Fibroblast of skin of back (primary cell): ENCODE measurements at places on chromosomes 13 and 19.
A peak's percentile ranks its signal among the peaks of the same experiment; 100 is the strongest.

DNA sequence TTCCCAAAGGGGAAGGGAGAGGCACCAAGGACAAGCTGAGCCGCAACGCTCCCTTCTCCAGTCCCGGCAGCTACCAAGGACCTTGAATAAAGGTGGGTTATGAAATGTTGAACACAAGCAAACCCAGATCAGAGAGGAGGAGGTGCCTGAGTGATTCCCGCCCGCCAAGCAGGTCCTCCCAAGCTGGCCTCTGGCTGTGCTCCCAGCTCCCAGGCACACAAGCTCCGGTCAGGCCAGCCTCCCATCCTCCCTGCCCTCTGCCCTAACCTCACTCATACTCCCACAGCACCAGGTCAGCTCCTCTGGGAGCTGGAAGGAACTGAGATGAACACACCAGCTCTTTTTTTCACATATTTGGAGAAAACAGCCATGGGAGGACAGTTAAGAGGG lies 3.7 kb downstream of the NAPA start:
- DNase-seq = no peak

- no peak for DNase-seq
Measured at GRCh38 chr13:77124423-77124822, 97.5 kb upstream of the FBXL3 start.

- no peak for DNase-seq
Measured at GRCh38 chr19:55913643-55914268, 18.4 kb downstream of the NLRP13 start.

DNA sequence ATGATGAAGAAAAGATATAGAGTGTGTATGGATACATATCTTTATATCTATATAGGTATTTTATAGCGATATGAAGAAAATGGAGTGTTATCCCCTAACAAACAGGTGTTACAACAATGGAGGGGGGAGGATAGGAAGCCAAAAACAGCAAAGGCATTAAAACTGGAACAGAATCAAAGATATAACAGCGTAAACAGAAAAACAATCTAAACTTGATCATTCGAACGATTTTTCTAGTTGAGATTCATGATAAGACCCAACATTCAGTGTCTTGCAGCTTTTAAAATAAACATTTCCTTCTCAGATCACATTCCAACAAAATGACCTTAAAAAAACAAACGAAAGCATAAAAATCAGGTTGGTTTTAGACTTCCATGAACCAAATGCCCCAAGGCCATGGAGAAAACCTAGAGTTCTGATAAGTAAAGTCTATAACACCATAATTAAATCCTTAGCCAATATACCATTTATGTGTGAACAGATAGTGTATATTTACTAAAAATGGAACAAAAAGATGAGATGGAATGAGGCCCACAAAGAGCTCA lies 55.7 kb downstream of the CAB39L start:
- no peak for DNase-seq

GRCh38 chr19:12788682-12789097 lies 2.6 kb upstream of the JUNB start:
- peak; percentile 77 for DNase-seq

DNA sequence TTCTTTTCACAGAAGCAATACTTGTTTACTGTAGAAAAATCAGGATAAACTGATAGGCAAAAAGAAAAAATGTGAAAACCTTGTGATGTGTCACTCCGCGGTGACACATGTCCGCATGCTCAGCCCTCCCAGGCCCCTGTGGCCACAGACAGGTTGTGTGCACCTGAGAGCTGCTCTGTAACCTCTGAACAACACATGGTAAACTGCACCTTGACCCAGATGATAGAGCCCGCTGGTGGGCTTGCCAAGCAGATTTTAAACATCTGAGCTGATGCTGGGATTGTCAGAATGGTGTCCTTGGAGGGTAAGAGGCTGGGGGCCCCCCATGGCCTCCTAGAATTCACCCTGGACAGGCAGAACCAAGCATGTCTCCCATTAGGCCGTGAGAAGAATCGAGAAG lies 33.8 kb downstream of the DHRS12 start:
- DNase-seq = no peak

DNA sequence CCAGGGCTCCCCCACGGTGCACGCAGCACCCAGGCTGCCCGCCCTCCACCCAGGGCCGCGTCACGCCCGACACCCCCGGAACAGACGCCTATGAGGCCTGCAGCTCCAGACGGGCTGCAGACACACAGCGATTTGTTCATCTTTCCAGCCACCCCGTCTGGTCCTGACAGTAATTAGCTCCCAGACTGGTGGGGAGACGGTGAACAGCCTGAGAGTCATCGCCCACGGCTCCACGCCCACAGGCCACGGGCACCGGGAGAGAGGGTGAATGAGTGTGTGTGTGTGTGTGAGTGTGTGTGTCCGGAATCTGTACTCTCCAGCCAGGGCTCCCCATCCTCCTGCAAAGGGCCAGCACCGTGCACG lies 18.1 kb downstream of the GADD45B start:
- peak; percentile 80 for DNase-seq

DNA sequence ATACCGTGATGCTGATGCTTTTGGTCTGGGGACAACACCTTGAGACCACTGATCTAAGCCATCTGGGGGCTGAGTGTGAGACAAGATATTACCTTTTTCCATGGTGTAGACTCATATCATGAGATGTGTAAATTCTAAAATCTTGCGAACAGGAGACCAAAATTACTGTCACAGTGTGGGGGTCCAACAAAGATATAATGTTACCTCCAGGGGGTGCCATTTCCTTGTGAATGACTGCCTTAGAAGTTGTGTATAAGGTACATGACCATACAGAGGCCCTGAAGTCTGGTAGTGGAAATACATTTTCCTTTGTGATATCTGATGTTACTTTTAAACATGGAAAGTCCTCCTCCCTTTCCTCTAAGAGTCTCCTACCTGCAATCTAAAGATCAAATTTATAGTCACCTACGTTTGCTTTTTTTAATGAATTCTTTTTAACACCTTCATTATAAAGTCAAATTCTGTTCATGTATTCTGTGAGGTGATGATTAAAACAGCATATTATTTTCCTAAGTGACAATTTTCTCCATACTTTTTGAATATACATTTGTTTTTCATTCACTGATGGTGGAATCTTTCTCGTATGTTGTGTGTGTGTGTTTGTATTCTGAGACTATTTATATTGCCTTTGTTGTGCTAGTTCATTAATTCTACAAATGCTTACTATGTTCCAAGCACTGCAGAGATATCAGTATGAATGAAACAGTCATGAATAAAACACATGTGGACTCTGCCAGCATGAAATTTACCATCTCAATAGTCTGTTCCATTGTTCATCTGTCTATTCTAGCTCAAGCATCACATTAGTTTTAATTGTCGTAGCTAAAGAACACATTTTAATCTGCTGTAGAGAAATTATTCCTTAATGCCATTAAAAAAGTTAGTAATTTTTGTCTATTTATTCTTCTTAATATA lies 113.7 kb downstream of the RFC3 start:
- peak; percentile 58 for DNase-seq

DNA sequence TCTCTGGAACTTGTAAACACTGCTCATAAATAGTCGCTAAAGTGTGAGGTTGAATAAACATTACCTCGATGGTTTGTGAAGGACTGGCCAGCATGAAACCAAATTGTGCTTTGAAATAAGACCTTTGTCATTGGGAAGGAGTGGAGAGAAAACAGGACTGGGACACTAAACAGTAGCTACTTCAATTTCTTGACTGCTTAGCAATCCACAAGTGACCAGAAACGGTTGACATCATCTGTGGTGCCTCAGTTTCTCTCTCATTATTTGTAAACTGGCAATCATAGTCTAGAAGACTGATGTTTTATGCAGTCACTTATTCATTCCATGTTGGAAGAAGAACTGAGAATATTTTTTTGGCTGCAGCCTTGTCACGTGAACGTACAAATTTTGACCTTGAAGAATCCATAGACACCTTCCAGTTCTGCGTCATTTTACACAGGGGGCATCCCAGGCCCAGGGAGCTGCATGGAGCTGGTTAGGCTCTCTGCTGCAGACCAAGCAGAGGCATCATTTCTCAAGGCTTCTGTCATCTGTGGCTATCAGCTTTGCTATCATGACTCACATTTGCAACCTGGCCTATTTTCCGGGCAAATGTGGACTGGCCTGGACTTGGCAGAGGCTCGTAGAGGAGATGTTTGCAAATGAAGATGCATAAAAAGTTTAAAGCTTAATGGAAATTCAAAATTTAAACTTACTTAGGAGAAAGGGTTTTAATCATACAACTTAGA lies 391.8 kb downstream of the FGF9 start:
- peak; percentile 3 for DNase-seq

DNA sequence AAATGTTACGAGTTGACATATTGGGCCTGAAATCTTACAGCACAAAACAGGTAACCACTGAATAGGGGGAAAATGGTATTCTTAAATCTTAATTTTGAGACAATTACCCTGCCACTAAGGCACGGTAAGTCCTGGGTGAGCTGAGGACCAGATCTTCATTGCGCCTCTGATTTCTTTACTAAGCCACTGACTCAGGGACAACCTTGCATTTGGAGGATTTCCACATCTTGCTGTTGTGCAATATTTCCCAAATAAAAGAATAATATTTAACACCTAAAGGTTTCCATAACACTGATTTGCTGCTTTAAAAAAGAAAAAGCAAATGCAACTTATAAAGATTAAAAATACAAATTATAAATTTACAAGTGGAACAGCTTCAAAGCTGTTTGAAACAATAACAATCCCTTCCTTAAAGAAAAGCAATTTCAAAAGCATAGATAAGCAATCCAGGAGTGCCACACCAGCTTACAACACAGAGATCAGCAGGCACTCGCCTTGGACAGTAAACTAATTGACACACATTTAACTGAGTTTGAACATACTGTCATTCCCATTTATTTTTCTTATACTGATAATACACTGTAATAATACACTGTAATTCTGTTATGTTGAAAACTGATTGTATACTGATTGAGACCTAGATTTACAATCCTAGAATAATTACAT lies 79.6 kb upstream of the DOCK9 start:
- DNase-seq = no peak

- no peak for DNase-seq
Measured at GRCh38 chr13:63512095-63512494, 2096.4 kb upstream of the PCDH20 start.

- DNase-seq = peak; percentile 46
Measured at GRCh38 chr13:113742000-113742441, 17.0 kb upstream of the TMEM255B start.

GRCh38 chr13:44818428-44818827 lies 170.8 kb downstream of the NUFIP1 start:
- DNase-seq = peak; percentile 48

- peak; percentile 97 for DNase-seq
Measured at GRCh38 chr19:50003810-50004419, 21.3 kb downstream of the VRK3 start.

- no peak for DNase-seq
Measured at GRCh38 chr13:95388420-95389079, 87.3 kb upstream of the ABCC4 start.

- no peak for DNase-seq
Measured at GRCh38 chr19:34277244-34277643, 22.9 kb downstream of the GARRE1 start.

GRCh38 chr13:49042476-49042875 lies 66.8 kb downstream of the FNDC3A start:
- DNase-seq = no peak

- DNase-seq = no peak
Measured at GRCh38 chr13:59643906-59644626, 519.7 kb downstream of the DIAPH3 start.

- no peak for DNase-seq
Measured at GRCh38 chr19:21947775-21948174, 63.0 kb downstream of the ZNF208 start.

DNA sequence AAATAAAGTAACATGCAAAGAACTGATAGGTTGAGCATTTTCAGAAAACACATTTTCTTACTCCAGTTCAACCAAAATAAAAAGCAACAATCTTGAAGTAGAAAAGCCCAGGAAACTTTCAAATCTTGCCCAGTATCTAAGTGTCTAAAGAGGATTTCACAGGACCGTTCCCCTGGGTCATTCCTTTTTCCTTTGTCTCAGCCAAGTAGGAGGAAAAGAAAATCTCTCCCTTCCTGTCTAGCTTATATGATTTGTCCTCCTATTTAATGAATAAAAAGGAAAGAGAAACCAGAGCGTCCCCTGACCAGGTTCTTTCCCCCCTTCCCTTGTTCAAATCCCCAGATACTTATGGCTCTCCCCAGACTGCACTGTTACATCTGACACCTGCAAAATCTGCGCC lies 248.0 kb downstream of the KCTD12 start:
- DNase-seq = no peak

DNA sequence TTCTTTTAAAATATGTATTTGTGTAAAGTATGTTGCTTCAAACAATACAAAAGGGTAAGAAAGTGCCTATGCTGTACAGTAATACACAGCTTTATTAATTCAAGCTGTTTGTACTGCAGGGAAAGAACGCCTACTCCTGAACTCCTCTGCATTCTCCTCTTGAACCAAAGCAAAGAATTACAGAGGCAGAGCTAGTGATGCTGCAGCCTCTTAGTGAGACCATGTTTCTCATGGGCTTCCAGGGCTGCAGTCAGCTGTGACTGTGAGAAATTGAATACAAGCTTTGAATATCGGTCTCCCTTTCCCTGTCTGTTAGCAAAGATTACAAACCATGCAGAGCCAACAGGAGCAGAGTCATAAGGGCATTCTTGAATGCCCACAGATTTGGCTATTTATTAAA lies 248.5 kb downstream of the SLITRK1 start:
- no peak for DNase-seq

- DNase-seq = peak; percentile 57
Measured at GRCh38 chr13:25946321-25946720, 105.5 kb downstream of the SHISA2 start.

DNA sequence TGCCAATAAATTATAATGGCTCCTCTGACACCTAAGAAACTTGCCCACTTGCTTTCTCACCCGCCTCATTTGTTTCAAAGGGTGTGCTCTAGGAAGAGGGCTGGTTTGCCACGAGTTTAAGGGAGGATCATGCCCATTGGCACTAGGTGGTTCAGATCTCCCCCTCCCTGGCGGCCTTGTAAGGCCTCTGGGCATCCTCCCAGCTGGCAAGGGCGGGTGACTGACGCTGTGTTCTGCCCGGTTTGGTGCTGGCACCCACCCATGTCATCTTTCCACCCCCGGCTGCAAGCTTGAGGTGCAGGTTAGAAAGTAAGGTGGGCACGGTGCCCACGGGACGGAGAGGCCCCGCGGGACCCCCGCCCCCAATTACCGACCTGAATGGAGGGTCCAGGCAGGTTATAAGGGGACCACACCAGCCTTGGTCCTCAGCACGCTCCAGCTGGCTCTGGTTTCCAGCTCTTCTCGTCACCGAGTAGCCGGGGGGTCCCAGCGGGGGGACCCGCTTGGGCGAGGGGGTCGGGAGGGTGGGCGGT lies 90.4 kb downstream of the PTPRS start:
- no peak for DNase-seq

GRCh38 chr19:40704491-40705361 lies 12.0 kb downstream of the COQ8B start:
- DNase-seq = no peak
